ENCODE measurements at places on chromosomes 2 and 18.
A peak's percentile ranks its signal among the peaks of the same experiment; 100 is the strongest.

GRCh38 chr2:174166261-174166660 is 82.1 kb downstream of the OLA1 start:
- DNase-seq: no peak

DNA sequence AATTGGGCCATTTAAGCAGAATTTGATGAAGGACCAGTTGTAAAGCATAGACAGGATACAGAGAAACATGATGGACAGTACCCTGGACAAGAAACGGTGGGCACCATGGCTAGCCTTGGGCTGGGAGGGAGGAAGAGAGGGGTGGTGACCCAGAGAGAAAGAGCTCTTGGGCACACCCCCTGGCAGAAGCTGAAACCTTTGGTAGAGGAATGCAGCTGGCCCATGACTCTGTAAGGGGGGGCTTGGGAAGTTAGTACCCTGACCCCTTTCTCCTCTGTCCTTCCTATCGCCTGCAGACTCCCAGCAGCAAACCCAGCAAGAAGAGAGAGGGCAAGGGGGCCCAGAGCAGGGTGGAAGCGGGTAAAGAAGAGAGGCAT is 32.6 kb downstream of the MRPL44 start:
- DNase-seq: no peak

DNA sequence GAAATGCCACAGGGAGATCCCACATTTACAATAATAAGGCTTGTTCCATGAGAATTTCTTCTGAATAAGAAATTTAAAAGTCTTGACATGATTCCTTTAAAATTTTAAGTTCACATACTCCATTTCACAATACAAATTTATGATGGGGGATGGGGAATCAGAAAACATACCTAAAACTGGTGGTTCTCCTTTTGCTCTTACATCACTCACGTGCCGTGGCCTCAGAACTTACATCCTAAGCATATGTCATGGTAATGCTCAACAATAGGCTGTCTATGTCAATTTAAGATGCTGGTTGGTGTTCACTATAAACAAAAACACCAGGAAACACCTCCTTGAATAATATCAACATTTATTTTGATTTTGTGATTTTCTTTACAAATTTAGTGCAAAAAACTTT is 12.8 kb downstream of the UPP2 start:
- no peak for DNase-seq

- no peak for DNase-seq
These were observed 929.0 kb upstream of the NRXN1 start for GRCh38 chr2:51960841-51961335.

DNA sequence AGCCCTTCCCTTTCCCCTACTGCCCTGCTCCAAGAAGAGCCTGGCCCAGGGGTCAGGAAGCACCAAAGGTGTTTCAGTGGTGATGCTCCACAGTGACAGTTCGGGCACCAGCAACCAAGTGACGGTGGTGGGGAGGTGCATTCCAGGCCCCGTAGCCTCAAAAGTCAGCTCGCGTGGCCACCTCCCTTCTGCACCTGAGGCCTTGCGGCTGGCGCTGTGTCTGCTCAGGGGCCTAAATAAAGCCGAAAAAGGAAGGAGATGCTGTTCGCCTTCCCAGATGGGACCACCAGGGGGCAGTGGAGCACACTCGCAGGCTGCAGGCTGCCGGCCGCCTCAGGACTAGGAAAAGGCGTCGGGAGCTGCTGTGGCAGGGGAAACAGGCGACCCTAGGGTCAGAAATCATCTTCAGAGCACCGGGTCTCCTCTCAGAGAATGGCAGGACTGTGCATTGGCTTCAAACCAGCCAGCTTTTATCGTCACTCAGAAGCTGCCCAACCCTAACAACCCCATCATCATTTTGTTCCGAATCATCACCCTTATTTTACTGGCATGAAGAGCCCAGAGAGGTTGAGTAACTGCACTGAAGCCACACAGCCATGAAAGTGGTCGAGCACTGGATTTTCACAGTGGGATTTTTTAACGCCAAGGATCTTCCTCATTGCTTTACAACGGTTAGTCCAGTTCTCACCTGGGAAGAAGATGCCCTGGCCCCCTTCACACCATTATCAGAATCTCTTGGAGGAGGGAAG is 213.0 kb upstream of the CELF4 start:
- peak; percentile 47 for DNase-seq

- no peak for DNase-seq
These were observed 137.5 kb downstream of the INO80D start for GRCh38 chr2:205948496-205948837.

GRCh38 chr18:57445488-57446319 is 10.5 kb downstream of the ONECUT2 start:
- DNase-seq: no peak

- DNase-seq: no peak
These were observed 91.7 kb upstream of the RMDN2 start for GRCh38 chr2:37833423-37833822.

GRCh38 chr2:145617906-145618305 is 1098.0 kb upstream of the ZEB2 start:
- no peak for DNase-seq

- DNase-seq: no peak
These were observed 83.2 kb upstream of the EPC2 start for GRCh38 chr2:148561389-148561788.

DNA sequence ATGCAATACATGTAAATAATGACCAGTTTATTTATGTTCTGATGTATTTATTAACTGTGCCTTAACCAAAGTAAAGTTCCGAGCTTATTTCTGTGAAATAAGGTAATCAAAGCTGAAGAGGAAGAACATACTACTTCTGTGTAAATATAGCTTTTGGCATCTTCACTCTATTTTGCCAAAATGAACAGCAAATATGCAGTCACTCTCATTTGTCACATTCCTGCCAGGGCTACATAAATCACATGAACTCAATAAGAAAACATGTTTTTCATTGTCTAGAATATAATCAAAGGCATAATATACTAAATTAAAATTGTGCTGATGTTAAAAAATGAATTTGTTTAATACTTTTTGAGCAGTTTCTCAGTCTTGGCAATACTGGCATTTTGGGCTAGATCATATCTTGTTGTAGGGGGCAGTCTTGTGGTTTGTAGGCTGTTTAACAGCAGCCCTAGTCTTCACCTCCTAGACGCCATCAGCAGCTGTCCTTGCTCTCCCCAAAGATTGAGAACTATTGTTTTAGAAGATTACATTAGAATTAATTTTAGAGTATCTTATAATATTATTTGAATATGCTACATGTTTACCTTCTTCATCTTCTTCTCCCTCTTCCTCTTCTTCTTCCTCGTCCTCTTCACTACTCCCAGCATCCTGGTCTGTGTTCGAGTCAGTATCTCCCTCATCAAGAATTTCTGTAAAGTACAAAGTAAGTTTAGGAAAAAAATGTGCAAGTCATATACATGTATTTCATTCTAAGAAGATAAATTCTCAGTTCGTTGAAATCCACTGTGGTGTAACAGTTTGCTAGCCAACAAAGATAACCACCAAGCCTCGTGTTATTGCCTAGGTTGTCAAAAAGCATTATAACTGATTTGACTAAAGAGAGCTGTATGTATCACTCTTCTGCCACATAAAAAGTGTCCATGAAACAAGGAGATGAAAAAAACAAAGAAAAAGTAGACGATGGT is 41.5 kb downstream of the CWC22 start:
- DNase-seq: no peak

- no peak for DNase-seq
These were observed 50.8 kb upstream of the CWC22 start for GRCh38 chr2:180057706-180058412.

GRCh38 chr2:215697003-215697402 is 261.1 kb upstream of the FN1 start:
- DNase-seq: no peak

DNA sequence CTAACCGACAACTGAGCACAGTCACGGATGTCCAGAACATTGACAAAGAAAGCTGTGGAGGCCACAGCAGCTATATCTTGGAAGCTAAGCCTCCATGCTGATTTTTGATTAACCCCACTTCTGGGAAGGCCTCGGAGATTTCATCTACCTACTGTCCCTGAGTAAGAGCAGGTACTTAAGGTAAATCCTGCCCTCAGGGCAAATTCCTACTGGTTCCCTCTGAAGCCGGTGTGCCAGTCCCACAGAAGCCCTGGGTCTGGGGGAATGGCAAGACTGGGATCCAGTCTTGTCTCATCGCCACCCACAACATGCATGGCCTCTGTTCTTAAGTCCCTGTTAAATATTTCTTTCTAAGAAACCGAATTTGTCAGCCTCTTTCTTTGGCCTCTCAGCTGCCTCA is 18.7 kb downstream of the PER2 start:
- no peak for DNase-seq
